PC-3 (cell line): ENCODE measurements at places on chromosomes 6 and 20. TPM values are rescaled to one million over a fixed set of nuclear protein-coding genes. Genes with fewer than 3 reads are reported as not detected.
A peak's percentile ranks its signal among the peaks of the same experiment; 100 is the strongest.

The ECT2L gene
- not detected in 2 replicates for total RNA-seq

The POPDC3 gene
- total RNA-seq, result 31.6 and 41.4 TPM in 2 replicates

The OR2B6 gene
- total RNA-seq, result not detected in 2 replicates

The SEL1L2 gene
- not detected in 2 replicates for total RNA-seq

GRCh38 chr20:57092112-57092899 lies 174.1 kb downstream of the BMP7 start:
- no peaks in the 10 kb centered on the region for H3K36me3 ChIP-seq
- H3K27me3 ChIP-seq, result peaks cover 30% of the 10 kb centered on the region
- no peaks in the 10 kb centered on the region for H3K4me1 ChIP-seq
- H3K27ac ChIP-seq, result no peak overlapping the region
- peak; percentile 81 for DNase-seq
